ENCODE measurements at places on chromosomes 2 and 18. TPM values are rescaled to one million over a fixed set of nuclear protein-coding genes. Genes with fewer than 3 reads are reported as not detected.

The VSNL1 gene
- total RNA-seq: 3.8 TPM

GRCh38 chr2:226158940-226159339 lies 640.7 kb downstream of the IRS1 start:
- no peak for DNase-seq
- no peaks in the 10 kb centered on the region for H3K27me3 ChIP-seq
- peaks cover 9% of the 10 kb centered on the region for H3K4me1 ChIP-seq

The KANSL1L gene
- 13.7 TPM for total RNA-seq

DNA sequence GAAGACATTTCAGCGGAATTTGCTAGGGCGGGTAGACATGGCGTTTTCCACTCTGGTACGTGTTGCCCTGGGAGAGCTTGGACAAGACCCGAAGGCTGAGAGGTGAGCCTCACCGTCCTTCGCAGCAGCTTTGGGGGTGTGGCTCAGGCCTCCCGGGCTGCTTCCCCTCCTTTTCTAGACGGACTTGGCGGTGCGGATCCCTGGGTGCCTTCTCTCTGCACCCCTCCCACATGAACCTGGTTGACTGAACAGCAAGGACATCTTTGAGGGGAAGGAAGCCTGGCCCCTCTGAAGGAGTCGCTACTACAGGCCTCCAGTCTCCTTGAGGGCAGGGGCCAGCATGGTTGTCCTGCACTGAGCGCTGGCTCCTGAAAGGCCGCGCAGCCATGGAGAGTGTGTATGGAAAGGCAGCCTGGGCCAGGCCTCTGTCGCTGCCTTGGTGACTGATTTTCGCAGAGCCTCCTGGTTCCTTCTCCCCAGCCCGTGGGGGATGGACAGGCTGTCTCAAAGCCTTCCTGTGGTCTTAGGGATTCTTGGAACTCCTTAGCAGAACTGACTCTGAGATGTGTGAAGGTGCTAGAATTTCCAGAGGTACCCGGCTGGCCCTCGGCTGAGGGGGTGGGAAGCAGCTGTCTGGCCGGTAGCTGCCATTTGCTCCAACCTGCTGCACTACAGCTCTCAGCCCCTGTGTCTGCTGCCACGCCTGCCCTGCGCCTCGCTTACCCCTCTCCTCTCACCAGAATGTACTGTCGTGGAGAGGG lies 9.9 kb downstream of the CNNM4 start:
- no peak overlapping the region for H3K4me3 ChIP-seq
- H3K27me3 ChIP-seq: no peaks in the 10 kb centered on the region
- peaks cover 12% of the 10 kb centered on the region for H3K4me1 ChIP-seq
- DNase-seq: no peak
- H3K27ac ChIP-seq: no peak overlapping the region

DNA sequence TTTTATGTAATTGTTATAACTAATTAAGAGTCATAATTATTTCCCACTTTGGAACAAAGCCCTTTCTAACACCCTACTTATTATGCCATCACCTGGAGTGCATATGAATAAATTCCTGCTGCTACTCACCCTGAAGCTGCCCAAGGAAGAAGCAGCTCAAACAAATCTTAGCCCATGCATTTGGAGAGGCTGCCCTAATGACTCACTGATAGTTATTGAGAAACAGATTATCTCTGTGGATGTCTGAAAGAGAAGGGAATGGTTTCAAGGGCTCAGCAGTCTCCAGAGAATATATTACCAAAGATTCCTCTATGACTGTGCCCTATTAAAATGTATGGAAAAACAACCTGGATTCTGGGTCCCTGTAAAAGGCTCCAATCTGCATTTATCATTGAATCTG lies 81.0 kb downstream of the GPR39 start:
- H3K4me1 ChIP-seq: no peaks in the 10 kb centered on the region
- no peak overlapping the region for H3K27ac ChIP-seq

The REG3A gene
- total RNA-seq: not detected

The DPP10 gene
- total RNA-seq: 0.09 TPM

GRCh38 chr2:238928520-238929241 lies 80.8 kb downstream of the TWIST2 start:
- no peaks in the 10 kb centered on the region for H3K4me1 ChIP-seq
- H3K4me3 ChIP-seq: no peak overlapping the region
- no peak for DNase-seq
- H3K36me3 ChIP-seq: no peaks in the 10 kb centered on the region

The CHAC2 gene
- total RNA-seq: 2.4 TPM

The SERPINB12 gene
- total RNA-seq: not detected

DNA sequence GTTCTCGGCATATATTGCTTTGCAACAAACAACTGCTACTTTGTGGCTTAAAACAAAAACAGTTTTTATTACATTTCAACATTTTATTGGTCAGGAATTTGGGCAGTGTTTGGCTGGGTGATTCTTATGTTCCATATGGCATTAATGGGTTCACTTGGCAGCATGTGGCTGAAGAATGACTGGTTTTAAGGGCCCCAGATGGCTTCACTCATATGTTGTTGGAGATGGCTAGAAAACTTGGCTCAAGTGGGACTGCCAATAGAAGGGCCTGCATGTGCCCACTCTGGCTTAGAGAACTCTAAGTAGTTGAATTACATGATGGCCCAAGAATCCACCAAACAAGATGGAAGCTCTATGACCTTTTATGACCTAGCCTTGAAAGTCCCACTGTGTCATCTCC lies 86.1 kb downstream of the FASTKD2 start:
- H3K27me3 ChIP-seq: no peaks in the 10 kb centered on the region
- no peaks in the 10 kb centered on the region for H3K36me3 ChIP-seq
- no peak overlapping the region for H3K27ac ChIP-seq
- DNase-seq: no peak
- no peaks in the 10 kb centered on the region for H3K4me1 ChIP-seq

DNA sequence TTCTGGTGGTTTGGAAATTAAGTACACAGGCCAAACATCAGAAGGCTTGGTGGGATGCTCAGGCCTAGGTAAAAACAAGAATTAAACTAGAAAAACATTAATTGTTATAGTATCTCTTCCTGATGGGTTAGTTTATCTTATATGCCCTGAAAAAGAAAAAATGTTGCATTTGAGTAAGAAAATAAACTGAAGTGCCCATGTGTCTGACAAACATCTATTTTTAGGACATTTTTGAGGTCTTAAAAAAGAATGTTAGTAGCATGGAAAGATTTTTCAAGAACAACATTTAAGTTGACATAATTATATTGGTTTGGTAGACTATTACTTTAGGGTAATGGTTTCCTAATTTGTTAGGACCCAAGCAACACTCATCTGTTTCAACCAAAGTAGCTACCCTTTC lies 140.1 kb upstream of the RND3 start:
- no peaks in the 10 kb centered on the region for H3K36me3 ChIP-seq
- H3K4me3 ChIP-seq: no peak overlapping the region
- no peaks in the 10 kb centered on the region for H3K4me1 ChIP-seq
- DNase-seq: no peak
- H3K27ac ChIP-seq: no peak overlapping the region
